Fibroblast of the conjunctiva (primary cell): ENCODE measurements at places on chromosomes 2 and 18.

DNA sequence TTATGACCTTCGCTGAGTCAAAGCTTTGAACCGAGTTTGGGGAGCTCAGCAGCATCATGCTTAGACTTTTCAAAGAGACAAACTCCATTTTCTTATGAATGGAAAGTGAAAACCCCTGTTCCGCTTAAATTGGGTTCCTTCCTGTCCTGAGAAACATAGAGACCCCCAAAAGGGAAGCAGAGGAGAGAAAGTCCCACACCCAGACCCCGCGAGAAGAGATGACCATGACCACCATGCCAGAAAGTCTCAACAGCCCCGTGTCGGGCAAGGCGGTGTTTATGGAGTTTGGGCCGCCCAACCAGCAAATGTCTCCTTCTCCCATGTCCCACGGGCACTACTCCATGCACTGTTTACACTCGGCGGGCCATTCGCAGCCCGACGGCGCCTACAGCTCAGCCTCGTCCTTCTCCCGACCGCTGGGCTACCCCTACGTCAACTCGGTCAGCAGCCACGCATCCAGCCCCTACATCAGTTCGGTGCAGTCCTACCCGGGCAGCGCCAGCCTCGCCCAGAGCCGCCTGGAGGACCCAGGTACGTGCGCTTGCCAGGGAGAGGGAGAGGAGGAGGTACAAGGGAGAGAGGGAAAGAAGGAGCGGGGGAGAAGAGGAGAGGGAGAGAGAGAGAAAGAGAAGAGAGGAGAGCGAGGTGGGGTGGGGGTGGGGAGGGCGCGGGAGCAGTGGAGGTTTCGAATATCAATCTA is at the start of gene DLX1:
Gene DLX1 (plus strand): TSS at position 48 of the 700 bp plus-strand sequence. CDS start 171 bp downstream, at position 219.
- no peak for DNase-seq

GRCh38 chr2:202072737-202073401 is at the start of gene KIAA2012:
KIAA2012 (plus strand) TSS chr2:202073255; CDS start chr2:202073628, 373 bp downstream.
- DNase-seq, result no peak

- DNase-seq, result no peak
Observed at GRCh38 chr18:46061387-46061786, 10.7 kb downstream of the PSTPIP2 start.

DNA sequence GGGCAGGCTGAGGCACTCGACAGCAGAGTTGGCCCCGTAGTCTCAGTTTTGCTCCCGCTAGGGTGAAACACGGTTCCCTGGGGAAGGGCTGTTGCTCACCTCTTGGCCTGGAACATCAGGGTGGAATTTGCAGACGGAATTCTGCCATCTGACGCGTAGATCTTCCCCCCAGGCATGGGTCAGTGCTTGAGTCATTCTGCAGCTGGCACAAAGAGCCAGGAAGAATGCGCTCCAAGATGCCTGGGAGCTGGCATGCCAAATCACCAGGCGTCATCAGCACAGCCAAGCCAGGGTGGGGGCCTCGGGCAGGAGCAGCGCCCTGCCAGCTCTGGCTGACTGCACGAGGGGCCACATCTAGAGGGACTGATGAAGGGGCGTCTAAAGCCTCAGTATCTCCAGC is 42.7 kb downstream of the ODC1 start:
- peak; percentile 84 for DNase-seq

DNA sequence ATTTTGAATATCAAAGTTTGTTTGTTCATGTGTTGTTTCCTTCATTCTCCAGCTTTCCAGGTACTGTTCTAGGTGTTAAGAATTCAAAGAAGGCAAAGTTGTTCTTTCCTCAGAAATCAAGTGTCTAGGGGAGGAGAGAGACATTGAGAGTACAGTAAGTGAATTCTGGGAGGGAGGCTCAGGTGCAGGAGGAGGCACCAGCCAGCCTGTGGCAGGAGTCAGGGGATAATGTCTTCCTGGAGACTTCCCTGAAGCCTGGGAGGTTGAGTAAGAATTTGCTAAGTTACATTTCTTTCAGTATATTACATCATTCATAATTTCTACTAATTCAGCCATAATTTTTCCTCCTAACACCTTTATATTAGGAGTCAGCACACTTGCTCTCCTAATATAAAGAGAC is 462.1 kb downstream of the TDRD15 start:
- DNase-seq, result no peak

DNA sequence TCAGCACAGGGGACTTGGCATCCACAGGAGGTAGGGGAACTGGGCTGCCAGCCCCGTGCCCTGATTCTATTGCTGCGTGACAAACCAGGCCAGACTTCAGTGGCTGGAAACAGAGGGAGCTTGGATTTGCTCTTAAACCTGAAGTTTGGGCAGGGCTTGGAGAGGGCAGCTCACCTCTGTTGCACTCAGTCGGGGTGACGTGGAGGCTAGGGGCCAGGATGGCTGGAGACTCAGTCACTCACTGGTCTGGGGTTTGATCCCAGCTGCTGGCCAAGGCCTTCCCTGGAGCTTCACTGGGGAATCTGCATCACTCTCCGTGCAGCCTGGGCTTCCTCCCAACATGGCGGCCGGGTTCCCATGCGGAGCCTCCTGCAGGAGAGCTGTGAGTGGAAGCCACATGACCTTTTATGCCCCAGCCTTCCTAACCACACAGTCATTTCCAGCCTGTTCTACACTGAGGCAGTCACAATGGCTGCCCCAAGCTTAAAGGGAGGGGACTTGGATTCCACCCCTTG is 175.2 kb upstream of the HDAC4 start:
- no peak for DNase-seq

DNA sequence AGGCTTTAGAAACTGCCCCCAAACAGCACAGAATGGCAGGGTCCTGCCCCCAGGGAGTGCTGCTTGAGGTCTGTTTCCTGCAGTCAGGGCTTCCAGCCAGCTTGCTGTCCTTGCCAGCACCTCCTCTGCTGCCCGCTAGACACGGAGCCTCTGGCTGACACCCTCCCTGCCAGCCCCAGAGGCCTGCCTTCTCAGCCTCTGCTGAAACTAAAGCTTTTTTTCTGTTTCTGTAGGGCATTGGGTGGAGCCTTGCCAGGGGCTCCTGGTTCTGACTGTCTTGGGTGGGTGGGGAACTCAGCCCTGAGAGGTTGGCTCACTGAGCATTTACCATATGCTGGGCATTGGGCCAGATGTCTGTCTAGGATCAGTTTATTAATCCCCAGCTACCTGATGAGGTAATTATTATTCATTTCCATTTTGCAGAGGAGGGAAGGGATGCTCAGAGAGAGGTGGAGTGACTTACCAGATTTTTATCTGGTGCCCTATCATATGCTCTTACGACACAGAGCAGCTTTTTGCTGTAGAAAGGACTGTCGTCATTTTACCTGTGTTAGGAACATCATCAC is 35.4 kb downstream of the INPP4A start:
- DNase-seq, result peak; percentile 23

DNA sequence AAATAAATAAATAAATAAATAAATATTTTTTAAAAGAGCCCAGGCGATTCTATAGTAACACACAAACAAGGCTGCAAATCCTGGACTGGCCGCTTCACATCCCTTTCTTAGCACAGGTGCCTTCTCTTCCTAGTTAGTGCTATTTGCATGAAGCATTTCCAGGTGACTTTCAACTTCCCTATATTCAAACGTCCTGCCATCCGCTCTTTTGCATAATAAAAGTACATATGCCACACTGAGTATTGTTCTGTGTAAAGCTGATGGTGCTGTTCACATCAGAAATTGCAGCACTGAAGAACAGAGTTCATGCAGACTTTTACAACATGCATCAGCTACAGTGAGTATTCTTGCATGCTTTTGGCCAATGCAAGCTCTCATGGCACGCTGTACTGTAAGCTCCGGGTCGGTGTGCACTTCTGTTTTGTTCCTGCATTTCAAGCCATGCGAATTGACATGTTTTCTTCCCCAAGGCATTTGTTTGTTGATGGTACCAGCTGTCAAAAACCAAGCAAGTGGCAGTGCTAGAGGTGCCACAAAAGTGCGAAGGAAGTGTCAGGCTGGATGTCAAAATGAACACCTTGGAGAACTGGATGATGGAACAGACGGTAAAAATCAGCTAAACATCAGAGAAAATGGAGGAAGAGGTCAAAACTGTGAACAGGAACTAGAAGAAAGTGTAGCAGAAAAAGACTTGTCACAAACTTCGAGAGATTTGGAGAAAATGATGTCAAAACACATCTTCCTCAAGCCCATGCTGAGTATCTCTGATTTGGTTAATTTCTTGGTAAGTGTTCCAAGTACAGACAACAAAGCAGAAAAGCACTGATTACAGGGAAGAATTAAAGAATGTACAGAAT is 25.5 kb upstream of the CEP68 start:
- no peak for DNase-seq

GRCh38 chr2:215868846-215869543 is 144.4 kb downstream of the MREG start:
- DNase-seq, result no peak
